ENCODE measurements at places on chromosomes 3 and 15.

DNA sequence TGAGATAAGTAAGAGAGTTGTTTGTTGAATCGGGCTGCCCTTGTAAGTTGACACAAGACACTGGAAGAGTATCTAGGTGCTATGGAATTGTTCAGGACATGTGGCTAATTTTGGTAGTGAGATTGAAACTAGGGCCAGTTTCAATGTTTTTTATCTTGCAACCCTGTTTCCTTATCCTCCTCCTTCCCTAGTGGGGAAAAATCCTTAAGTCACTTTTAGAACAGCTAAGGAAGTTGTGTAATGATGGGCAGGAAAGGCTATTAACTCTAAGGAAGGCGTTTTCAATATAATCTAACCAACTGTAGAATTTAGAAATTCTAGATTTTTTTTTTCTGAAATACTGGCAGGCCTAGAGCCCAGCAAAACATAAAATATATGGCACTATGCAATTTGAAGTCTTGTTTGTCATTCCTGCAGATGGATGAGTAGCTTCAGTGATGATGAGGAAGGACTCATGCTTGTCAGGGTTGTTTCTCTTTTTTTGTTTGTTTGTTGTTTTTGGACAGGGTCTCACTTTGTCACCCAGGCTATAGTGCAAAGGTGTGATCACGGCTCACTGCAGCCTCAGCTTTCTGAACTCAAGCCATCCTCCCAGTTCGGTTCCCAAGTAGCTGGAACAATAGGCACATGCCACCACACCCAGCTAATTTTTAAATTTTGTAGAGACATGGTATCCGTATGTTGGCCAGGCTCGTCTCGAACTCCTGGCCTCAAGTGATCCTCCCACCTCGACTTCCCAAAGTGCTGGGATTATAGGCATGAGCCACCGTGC is 27.6 kb upstream of the ADAMTS9 start:
- DNase-seq, result no peak

- DNase-seq, result no peak
These were observed 342.1 kb downstream of the SLC9A9 start for GRCh38 chr3:143506190-143506589.

GRCh38 chr3:181383760-181384159 is 328.0 kb upstream of the SOX2 start:
- DNase-seq, result no peak

GRCh38 chr3:177733233-177733632 is 536.0 kb upstream of the TBL1XR1 start:
- DNase-seq, result no peak

- DNase-seq, result no peak
These were observed 1.1 kb downstream of the PLXND1 start for GRCh38 chr3:129605203-129605921.

DNA sequence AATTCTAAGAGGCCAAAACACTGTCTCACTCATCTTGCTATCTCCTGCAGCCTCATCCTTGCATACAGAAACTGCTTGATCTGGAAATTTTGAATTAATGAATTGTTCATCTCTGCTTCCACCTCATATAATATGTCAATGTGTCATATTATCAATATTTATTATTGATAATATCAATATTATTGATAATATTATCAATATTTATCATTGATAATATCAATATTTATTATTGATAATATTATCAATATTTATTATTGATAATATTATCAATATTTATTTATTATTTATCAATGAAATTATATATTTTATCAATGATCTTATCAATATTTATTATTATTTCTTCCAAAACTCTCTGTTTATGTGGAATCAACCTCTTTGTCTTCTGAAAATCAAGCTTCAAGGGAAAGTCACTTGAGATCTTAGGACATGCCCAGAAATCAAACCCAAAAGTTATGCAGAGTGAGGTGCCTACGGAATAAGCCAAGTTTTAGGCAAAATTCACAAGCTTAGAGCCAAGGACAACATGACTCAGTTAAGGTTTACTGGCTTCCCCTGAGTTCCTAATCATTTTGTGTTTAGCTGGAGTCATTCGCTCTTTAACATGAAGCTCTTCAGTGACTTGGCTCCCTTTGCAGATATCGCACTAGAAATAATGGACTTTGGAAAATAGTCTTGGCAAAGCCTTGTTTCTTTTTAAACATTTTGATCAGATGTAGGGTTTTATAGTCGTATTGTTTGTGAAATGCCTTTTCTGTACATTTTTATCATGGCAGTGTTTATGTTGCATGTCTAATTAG is 297.1 kb upstream of the RARB start:
- no peak for DNase-seq

- DNase-seq, result no peak
These were observed 7.2 kb downstream of the GXYLT2 start for GRCh38 chr3:72894976-72895552.

DNA sequence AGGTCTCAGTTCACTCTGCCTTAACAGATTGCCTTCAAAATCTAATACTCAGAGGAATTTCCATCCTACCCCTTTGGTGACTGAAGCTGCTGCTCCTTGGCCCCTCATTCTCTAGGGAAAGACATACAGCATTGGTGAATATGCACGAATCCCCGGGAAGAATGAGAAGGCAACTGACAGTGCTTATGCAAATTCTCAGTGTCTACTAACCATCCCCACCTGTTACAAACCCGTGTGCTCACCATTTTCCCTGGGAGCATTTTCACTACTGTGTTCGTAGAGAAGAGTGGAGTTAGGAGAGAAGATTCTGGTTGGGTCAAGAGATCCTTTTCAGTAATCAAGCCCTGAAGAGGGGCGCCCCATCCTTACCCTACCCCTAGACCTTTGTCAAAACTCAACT is 37.7 kb downstream of the SYNM start:
- DNase-seq, result no peak

DNA sequence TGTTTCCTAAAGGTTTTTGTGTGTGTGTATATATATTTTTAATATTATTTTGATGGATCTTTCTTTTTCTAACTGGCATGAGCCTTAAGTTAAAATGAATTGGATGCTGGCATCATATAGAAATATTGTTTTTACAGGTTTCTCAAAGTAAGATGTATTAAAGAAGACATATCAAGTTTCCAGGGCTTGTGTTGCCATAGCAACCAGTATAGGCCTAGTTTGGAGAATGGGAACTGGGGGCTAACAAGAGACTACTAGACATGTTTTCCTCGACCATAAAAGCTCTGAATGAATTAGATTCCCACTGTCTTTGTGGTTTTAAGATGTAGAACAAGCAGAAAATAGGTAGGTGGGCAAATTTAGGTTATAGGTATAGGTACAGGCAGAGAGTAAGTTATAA is 771.4 kb downstream of the TUSC7 start:
- no peak for DNase-seq

GRCh38 chr3:184249412-184250166 is at the start of gene EEF1AKMT4:
Gene EEF1AKMT4 (plus strand): TSS chr3:184249672. CDS start chr3:184249695, 23 bp downstream.
- peak; percentile 98 for DNase-seq

- no peak for DNase-seq
These were observed 959.8 kb downstream of the NAALADL2 start for GRCh38 chr3:175818811-175819464.

GRCh38 chr3:24622696-24623225 is 128.1 kb upstream of the THRB start:
- no peak for DNase-seq

DNA sequence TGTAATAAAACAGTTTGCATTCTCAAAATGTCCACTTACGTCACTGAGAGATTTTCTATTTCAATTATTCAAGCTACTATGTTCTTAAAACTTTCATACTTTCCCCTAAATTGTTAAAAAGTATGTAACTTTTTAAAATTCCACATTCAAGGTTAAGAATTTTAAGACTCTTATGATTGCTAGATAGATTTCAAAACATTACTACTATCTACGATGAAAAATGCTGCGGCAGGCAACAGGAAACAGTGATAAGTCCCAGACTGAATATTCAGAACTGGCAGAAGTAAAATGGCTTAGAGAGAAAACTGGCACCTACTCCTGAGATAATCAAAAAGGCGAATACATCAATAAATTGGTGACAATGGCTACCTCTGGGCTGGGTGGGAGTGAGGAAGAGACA is 16.2 kb downstream of the ATP13A3 start:
- DNase-seq, result no peak

- no peak for DNase-seq
These were observed 11.9 kb upstream of the ROBO2 start for GRCh38 chr3:77028005-77028404.

DNA sequence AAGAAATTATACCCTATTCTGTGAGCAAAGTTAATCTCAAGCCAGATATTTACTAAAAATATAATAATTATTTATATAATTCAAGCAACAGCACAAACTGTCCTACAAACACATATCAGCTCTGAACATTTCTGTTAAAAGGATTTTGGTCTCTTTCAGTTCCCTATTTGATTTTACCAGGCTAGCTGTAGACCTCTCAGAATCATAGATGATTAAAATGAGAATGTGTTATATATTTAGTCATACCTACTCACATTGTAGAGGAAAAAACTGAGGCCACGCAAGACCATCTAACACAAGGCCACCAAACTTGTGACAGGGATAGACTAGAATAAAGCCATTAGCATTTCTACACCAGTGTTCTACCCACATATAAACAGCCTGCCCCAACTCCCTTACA is 28.5 kb downstream of the ACKR4 start:
- DNase-seq, result no peak

DNA sequence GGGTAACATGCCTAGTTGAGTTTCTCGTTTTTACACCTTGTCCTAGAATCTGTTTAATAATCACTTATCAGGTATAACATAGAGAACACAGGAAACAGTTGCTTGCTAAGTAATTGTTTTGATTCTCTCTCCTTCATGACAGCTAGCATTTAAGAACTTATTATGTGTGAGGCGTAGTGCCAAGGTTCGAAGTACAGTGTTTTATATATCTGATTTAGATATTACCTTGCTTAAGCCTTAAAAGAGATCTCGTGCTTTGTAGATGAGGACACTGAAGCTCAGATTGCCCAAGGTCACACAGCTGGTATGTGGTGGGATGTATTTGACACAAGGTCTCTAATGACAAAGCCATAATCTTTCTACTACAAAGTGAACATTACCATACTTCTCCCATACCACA is 29.0 kb upstream of the IFT57 start:
- DNase-seq, result no peak

GRCh38 chr3:8891774-8892173 is 71.5 kb downstream of the RAD18 start:
- no peak for DNase-seq

- DNase-seq, result no peak
These were observed 7.3 kb downstream of the RFT1 start for GRCh38 chr3:53122933-53123305.

DNA sequence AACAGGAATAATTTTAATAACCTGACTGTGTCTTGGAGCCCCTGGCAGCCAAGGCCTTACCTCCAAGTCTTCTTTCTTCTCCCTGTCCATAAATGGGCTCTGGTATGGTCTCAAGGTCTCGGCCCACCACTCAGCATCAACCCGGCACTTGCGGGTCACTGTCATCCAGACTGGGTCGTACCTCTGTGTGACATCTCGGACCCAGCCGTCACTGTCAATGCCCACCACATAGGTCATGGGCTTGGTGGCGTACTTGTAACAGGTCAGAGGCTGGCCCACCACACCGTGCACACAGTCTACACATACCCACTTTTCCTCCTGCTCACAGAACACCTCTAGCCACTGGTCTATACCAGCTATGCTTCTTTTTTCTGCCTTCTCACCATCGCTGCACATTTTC is 20.4 kb downstream of the XPC start:
- no peak for DNase-seq

DNA sequence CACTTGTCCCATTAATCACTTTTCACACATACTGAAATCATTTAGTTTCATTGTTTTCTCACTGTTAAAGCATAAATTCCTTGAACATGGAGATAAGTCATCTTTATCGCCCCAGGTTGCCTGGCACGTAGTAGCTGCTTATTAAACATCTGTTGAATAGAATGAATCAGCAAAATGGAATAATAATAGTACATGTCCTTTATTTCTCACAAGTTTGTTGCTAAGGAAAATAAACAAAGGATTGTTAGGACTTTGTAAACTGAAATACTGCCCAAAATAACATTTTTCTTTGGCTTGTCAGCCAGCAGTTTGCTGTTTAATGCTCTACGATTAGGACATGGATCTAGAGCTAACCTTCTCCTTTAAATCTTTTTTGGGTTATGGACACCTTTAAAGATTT is 17.9 kb downstream of the SLC35A5 start:
- no peak for DNase-seq

- DNase-seq, result no peak
These were observed 61.7 kb downstream of the TFDP2 start for GRCh38 chr3:142087676-142088075.

DNA sequence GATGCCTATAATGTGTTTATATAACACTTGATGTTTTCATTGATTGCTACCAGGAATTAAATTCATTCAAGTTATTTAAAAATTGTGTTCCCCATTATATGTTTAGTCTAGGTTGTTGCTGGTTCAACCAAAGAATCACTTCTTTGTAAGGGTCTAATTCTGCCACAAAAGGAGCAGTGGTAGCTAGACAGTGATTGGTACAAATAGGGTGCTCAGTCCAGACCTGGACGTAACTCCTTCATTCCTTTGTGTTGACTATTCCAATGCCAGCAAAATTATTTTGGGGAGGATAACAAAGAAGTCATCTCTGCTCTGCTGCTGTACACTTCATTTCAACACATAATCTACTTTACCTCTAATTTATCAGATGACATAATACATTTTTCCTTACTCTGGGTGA is 1.2 kb downstream of the CHMP2B start:
- DNase-seq, result no peak

- DNase-seq, result no peak
These were observed 421.7 kb downstream of the TUSC7 start for GRCh38 chr3:117131259-117131658.

GRCh38 chr3:194203482-194204041 is 67.6 kb downstream of the HES1 start:
- DNase-seq, result no peak

DNA sequence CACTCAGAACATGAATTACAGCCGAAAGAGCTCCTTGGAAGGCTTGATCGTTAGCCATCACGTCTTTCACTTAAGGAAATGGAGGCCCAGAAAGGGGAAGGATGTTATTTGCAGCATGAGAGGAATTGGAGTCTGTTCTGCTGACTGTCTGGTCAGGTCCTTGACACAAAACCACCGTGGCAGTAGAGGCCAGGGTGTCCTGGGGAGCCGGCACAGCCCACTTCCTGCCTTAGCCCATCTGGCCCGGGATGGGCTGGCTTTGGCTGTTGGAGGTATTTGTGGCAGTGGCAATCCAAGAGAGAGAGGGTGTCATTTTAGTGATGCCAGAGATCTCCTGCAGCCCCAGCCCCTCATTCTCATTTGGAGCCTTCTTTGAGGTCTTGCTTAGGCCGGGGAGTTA is 37.4 kb downstream of the ST6GAL1 start:
- DNase-seq, result peak; percentile 72

- DNase-seq, result no peak
These were observed 1.1 kb upstream of the GABRB3 start for GRCh38 chr15:26773917-26774316.

DNA sequence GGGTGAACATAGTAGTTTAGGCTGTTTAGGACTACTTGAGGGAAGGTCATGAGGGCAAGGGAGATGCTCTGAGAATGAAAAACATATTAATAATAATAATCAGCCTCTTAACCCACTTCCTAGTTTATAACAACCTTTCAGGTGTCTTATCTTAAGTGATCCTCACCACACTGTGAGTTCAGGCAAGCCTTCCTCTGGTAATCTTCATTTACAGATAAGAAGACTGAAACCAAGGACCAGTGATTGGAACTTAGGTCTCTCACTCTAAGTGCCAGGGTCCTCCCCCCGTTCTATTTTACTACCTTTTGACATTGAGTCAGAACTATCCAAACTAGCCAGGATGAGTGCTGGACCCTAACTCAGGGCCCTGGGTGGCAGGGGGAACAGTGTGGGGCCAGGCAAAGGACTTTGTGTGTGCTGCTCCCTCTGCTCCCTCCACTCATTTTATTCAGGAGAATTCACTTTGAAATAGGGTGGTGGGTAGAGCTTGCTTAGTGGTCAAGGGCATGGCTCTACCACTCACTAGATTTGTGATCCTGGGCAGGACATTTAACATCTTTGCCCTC is 5.7 kb downstream of the NUTM1 start:
- DNase-seq, result no peak

All from coronary artery (tissue), 2 donors.